ENCODE measurements at places on chromosomes 2 and 18. TPM values are rescaled to one million over a fixed set of nuclear protein-coding genes. Genes with fewer than 3 reads are reported as not detected.

Gene PHOSPHO2
- total RNA-seq, result 0.96 TPM

Gene DBI
- 60.7 TPM for total RNA-seq

Gene REG3G
- not detected for total RNA-seq

Gene ST3GAL5
- 13.6 TPM for total RNA-seq

Gene LMAN1
- 137 TPM for total RNA-seq

Gene SMARCAL1
- 10.9 TPM for total RNA-seq

Gene PCARE
- total RNA-seq, result not detected

Gene YPEL5
- 67.5 TPM for total RNA-seq

Gene C2orf81
- 0.72 TPM for total RNA-seq

Gene LYPD6
- total RNA-seq, result 1.7 TPM

Gene EFHD1
- total RNA-seq, result 1.2 TPM

Gene MEP1B
- total RNA-seq, result not detected

Gene STK36
- total RNA-seq, result 3.0 TPM

Gene RAB10
- 182 TPM for total RNA-seq

Gene OTOS
- total RNA-seq, result not detected

Gene SALL3
- total RNA-seq, result not detected

Gene PKDCC
- 1.9 TPM for total RNA-seq

Gene CTNNA2
- total RNA-seq, result not detected

Gene CAVIN2
- total RNA-seq, result 1.7 TPM

Gene ERBB4
- total RNA-seq, result under 0.01 TPM

Gene IGFBP5
- 3.4 TPM for total RNA-seq

Gene EIF2AK2
- 24.3 TPM for total RNA-seq

Gene DYSF
- 7.0 TPM for total RNA-seq

Gene ATP8B1
- 29.2 TPM for total RNA-seq

Gene SCN9A
- total RNA-seq, result 2.4 TPM

Gene SPP2
- total RNA-seq, result not detected

Gene TMEM169
- 0.72 TPM for total RNA-seq
